ENCODE measurements at places on chromosomes 2 and 18.

DNA sequence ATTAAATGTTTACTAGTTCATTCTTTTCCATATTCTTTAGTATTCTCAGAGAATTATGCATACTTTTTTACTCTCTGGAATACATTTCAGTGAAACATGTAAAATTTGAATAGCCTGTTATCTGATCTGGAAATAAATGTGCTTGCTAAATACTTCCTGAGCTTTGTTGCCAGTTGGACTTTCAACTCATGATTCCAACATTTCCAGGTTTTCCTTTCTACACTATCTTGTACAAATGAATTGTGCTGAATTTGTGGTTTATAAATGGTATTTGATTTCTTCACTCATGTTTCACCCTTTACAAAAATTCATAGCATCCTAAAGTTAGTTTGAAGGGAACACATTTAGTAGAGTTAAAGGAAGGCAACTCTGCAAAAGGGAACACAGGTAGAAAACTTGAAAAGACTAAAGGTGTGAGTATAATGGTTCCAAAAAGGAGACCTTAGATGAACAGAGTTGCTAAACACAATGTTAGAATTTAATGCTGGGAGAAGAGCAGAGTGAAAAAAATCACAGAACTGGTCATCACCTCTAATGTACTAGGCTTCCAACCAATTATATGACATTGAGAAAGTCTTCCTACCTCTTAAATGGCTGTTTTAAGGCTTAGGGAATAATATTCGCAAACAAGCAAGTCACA lies 28.6 kb downstream of the SYT4 start:
- DNase-seq: no peak

GRCh38 chr18:53324353-53324752 lies 900.1 kb downstream of the MBD2 start:
- DNase-seq: no peak

GRCh38 chr18:21254576-21254975 lies 12.5 kb downstream of the GREB1L start:
- DNase-seq: no peak

DNA sequence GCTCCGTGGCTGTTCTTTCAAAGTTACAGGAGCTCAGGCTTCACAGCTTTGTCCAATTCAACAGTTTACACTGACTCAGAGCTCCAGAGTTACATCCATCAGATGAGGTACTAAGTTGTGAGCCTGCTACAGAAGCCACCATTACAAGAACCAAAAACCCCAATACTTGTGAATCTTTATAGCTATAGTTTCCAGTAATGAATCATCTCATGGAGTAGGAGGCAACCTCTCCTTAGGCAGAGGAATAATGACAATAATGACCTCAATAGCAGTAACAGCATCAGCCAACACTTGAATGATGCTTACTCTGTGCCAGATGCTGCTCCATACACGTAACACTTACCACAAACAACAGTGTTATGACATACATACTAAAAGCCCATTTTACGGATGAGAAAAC lies 3.6 kb downstream of the ZC3H8 start:
- no peak for DNase-seq

DNA sequence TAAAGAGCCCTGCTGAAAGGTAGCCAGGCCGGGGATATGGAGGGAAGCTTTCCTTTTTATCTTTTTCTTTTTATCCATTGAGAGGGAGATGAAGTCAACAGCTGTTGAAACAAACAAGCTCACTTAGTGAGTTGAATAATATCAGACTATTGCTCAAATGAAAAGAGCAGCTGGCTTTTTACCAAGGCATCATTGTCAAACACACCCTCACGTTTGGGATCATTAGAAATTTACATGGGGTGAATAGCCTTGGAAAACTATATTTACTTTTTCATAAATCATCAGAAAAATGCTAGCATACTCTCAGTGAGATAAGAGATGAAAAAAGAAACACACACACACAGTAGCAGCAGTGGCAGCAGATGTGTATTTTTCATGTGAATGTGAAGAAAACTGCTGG lies 71.5 kb upstream of the HNMT start:
- DNase-seq: peak; percentile 83

- no peak for DNase-seq
Observed at GRCh38 chr2:12672711-12673315, 43.9 kb upstream of the TRIB2 start.

DNA sequence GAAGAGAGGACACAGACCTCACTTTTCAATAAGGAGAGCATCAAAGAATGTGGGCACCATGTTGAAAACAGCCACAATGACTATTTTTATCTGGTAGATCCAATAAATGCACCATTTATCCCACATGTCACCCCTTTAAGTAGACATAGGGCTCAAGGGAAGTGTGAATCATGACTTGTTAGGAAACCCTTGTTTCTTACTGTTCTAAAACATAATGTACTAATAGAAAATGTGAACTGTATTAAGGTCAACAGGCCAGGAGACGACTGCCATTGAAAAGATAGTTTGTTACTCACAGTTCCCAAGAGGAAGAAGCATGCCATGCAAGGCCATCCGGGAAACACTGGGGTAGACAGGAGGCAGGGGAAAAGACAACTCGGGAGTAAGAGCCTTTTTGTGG lies 137.7 kb downstream of the EN1 start:
- no peak for DNase-seq
